ENCODE measurements at places on chromosomes 2 and 18.

DNA sequence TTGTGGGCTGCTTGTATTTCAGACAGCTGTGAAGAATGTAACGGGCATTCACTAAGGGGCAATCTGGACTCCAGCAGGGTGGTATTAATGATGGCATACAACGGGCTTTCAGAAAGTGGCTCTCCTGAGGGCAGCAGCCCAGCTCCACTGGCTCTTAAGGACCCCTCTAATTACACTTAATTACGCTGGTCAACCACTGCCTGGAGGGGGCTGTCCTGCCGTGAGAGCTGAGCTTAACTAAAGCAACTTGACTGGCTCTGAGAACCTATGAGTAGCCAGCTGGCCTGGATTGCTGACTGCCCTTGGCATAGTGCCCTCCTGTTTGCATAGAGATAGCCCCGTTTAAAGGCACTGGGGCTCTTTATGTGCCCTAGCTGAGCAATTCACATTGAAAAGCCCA, 3.8 kb downstream of the LIPG start:
- no peak for DNase-seq

- DNase-seq: no peak
Measured at GRCh38 chr2:85737481-85737880, 16.3 kb upstream of the ATOH8 start.

DNA sequence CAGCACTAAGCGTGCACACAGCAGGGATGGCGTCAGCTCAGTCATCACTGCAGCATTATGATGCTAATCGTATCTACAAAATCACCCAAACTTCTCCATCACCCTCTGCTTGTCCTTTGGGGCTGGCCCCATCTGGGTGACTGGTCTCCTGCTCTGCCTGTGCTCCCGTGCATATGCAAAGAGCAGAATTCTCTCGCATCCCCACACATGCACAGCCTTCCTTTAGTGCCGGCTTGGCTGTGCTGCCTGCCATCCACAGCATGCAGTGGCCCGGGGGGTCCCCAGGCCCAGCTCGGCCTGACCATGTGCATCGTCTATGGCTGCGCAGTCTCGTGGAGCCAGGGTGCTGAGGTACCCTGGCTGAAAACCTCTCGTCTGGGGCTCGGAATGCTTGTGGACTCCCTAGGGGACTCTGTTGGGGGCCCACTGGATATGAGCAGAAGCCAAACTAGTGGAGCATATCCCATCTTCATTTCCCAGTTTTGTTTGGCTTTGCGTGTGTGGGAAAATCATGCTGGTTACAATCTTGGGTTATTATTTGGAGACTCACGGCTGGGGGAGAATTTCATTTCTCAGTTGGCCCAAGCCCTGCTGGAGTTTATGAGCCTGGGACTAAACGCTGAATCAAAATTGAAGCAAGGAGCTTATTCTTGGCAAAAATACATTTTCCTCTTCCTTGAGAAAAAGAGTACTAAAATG, 70.9 kb upstream of the HS6ST1 start:
- no peak for DNase-seq

DNA sequence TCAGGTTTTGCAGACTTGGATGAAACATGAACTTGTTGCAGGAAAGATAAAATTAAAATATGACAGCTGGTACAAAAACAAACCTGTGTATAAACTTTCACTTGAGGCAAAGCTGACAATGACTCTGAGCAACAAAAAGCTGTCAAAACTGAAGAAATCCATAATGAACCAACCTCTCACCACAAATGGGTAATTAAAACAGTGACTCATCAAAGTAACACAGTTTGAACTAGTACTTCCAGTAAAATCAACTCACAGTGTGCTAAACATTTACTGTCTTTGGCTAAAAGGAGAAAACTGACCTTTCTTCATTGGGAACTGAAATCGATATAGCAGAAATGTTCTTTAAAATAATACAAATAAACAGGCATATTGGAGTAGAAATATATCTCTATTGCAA, 209.7 kb downstream of the WDPCP start:
- DNase-seq: no peak

GRCh38 chr2:3620834-3621233, 25.9 kb downstream of the COLEC11 start:
- DNase-seq: no peak

GRCh38 chr2:46794693-46795317, 120.8 kb downstream of the MCFD2 start:
- no peak for DNase-seq

DNA sequence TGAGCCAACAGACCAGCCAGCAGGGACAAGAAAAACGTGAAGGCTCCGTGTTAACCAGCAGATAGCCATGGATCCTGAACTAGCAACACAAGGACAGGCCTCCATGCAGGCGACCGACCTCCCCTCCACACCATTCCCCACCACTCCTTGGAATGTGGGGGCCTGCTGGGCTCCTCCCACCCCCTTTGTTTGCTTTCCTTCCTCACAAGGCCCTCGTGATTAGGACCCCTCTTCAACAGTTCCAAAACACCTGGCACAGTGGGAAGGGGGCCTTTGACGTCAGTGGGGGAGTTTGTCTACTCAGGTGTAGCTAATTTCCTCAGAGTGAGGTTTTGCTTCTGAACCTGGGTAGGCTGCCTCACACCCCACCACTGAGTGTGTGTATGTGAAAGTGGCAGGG, 37.8 kb downstream of the SLC14A2 start:
- DNase-seq: no peak

DNA sequence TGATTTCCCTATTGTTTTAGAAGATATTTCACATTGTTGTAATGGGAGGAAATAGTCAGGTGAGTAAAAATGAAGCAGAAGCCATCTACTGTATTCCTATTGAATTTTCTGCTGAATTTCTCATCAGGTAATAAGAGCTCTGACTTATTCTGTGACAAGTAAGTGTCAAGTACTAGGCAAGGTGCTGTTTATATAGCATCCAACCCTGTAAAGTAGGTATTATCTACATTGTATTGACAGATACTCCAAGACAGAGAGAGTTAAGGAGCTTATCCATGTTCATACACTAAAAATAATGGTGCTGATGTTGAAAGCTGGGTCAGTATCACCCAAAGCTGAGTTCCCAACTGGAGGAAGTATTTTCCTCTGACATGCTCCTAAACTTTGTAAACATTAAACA, 106.0 kb downstream of the KCNJ3 start:
- no peak for DNase-seq

- no peak for DNase-seq
Measured at GRCh38 chr18:4276953-4277585, 178.0 kb downstream of the DLGAP1 start.

DNA sequence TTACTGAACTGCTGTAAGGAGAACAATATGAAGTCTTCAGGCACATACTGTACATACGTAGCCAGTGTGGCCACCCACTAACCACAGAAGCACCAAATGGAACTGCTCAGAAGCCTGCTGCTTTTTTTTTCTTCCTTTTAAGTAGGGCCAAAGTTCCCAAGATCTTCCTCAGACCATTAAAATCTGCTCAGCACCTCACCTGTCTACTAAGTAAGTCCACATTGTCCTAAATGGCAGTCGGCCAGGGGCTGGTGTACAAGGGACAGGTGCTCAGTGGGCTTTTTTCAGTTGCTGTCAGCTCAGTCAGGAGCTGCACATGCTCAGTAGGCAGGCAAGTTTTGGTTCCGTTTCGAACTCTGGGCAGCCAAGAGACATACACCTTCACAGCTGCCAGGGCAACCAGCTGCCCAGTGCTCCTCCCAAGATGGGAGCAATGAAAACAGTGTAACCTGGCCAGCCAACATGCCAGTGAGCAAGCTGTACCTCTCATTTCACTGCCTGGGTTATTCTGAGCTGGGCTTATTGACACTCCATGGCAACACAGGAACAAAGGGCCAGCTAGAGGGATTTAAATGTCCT, 86.1 kb downstream of the ACVR1 start:
- no peak for DNase-seq

- DNase-seq: no peak
Measured at GRCh38 chr2:72166279-72166678, 18.6 kb upstream of the CYP26B1 start.

DNA sequence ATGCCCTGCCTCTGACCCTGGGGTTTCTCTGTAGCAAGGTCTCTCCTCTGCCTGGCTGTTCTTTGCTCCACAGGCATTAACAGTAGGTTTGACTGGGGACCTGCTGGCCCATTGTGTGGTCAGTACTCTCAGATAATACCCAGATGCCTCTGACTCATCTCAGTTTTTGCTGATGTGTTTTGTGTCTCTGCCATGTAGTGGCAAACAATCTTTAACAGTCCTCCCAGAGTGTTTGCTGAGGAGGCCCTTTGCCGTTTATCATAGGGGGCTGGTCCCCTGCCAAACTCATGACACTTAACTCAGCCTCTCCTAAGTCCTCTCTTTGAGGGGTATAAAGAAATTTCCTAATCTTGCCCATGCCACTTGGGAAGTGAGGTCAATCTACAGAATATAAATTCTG, 793.7 kb upstream of the FANCL start:
- DNase-seq: no peak

- DNase-seq: no peak
Measured at GRCh38 chr2:182666674-182667314, 49.3 kb upstream of the DNAJC10 start.

GRCh38 chr2:238434846-238435751, 8.4 kb downstream of the ASB1 start:
- DNase-seq: no peak

- no peak for DNase-seq
Measured at GRCh38 chr2:118856330-118856977, 9.0 kb upstream of the EN1 start.

DNA sequence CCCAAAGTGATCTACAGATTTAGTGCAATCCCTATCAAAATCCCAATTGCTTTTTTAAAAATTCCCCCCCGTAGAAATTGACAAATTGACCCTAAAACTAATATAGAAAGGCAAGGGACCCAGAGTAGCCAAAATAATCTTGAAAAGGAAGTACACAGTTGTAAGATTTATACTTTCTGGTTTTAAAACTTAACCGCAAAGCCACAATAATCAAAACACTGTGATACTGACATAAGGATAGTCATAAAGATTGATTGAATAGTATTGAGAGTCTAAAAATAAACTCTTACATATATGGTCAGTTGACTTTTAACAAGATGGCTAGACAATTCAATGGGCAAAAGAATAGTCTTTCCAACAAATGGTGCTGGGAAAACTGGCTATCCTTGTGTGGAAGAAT, 58.7 kb upstream of the GAREM2 start:
- no peak for DNase-seq

DNA sequence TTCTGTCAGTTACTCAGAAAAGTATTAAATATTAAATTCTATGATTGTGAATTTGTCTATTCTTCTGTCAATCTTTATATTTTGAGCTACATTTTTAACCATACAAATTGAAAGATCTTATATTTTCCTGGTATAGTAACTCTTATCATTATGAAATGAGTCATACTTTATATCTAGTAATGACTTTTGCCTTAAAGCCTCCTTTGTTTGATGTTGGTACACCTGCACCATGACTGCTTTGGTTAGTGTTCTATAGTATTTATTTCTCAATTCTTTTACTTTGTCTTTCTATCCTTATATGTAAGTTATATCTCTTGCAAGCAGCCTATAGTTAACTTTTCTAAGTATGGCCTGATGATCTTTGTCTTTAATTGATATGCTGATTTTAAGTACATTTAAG, 13.0 kb downstream of the ZNF236 start:
- DNase-seq: no peak

GRCh38 chr2:199457147-199458008, at the start of gene SATB2:
Gene SATB2 (minus strand): TSS chr2:199457939. CDS start chr2:199456037, 1,902 bp downstream.
- DNase-seq: no peak

GRCh38 chr2:1802046-1802445, 57.7 kb upstream of the PXDN start:
- DNase-seq: no peak

DNA sequence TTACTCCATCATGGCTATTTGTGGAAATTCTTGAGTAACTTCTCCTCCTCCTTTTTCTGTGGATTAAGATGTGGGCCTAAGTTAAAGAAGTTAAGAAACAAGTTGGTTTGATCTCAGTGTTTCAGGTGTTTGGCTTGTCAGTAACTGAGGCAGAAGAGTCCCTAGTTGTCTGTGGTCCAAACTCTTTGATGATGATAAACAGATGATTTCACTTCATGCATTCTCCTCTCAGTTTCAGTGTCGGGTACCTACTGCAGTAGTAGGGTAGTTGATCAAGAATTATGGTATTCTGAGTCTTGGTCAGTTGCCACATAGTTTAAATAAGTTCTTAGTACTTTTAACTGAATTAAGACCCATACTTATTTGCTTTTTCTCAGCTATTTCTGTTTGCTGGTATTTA, 85.6 kb downstream of the NCOA1 start:
- no peak for DNase-seq

DNA sequence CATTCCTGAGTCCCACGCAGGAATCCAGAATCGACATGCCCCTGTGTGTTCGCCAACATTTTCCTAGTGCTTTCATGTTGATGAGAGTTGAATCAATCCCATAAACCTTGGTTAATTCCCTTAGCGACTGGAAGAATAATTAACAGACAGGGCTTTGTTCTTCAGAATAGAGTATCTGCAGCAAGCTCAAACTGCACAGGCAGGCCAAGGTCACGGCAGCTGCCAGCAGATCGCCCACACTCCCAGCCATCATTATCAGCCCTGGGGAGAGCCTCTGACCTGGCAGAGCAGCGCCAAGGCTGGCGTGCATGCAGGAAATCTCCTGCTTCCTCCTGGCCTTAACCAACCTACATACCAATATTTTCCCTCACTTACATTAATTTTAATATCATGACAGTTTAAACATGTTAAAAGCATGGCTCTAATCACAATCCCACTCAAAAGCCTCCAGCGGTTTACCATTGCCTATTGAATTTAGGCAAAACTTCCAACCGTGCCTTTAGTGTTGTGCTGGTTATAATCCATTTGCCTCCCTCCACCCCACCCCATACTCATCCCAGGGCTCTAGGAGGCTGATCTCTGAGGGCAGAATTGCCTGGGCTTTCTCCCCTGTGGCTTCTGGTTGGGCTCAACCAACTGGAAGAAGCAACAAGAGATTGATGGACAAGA, 46.8 kb upstream of the NCK2 start:
- DNase-seq: no peak

DNA sequence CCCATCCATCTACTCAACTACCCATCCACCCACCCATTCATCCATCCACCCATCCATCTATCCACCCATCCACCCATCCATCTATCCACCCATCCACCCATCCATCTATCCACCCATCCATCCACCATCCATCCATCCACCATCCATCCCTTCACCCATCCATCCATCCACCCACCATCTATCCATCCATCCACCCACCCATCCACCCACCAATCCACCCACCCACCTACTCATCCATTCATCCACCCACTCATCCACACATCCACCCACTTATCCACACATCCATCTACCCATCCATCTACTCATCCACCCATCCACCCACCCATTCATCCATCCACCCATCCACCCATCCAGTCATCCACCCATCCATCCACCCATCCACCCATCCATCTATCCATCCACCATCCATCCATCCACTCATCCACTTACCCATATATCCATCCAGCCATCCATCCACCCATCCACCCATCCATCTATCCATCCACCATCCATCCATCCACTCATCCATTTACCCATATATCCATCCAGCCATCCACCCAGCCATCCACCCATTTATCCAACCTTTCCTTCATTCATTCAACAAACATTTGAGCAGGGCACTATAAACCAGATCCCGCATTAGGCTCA, 2.1 kb upstream of the NGEF start:
- DNase-seq: no peak

Measured in stimulated activated CD4-positive, alpha-beta T cell treated with anti-CD3 and anti-CD28 coated beads, TNF-alpha, amount 100 ng/mL, for 1 hour (primary cell).